Activated CD4-positive, alpha-beta T cell treated with anti-CD3 and anti-CD28 coated beads, Interleukin-2, amount 50 U/mL, for 4 hours (primary cell): ENCODE measurements at places on chromosomes 6 and 20.

- DNase-seq: no peak
Observed at GRCh38 chr6:123777563-123777962, 26.1 kb upstream of the NKAIN2 start.

DNA sequence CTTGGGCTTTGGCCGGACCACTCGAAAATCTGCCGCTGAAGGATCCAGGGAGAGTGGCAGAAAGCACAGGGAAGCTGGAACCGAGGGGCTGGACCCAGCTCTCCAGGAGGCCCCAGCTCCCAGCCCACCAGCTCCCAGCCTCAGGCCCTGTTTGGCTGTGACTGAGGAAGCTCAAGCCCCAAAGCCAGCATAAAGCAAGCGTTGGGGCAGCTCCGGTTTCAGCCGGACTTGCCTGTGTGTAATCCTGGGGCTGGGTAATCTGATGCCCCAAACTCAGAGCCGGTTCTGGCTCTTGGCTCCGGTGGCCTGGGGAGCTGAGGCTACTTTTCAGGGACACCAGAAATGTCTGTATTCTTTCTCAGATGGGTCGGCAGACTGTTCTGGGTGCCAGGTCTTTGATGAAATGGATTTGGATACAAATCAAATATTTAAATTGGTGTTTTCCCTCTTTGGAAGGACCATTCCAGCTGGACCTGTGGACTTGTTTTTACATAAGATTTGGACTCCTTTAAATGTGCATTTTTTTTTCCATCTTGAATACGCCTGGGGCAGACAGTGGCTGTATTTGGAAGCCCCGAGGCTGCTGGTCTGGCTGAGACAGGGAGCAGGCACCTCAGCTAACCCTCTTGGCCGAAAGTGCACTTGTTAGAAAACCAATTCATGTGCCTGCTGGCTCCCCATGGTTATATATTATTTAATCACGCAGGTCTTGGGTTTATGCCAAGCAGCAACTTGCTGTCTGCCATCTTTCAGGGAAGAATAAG, 29.7 kb downstream of the RPP40 start:
- DNase-seq: no peak

GRCh38 chr6:47245745-47246371, 63.8 kb downstream of the TNFRSF21 start:
- no peak for DNase-seq

DNA sequence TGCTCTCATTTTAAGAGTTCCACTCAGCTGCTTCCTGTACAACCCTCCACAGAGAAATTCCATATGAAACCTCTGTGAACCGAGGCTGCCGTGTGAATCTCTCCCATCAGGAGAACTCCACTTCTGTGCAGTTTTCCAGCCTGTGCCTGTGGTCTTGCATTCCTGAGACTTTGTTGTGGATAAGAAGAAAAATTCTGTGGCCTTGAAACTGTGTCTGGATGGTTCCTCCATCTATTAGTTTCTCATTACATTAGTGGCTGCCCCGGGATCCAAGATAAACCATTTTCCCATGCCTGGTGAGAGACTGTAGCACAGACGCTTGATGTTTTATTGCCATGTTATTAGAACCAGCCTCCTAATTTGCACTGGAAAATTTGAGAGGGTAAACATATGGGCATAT, 40.8 kb upstream of the TIAM2 start:
- DNase-seq: no peak

- DNase-seq: no peak
Observed at GRCh38 chr6:20538907-20539306, 4.7 kb downstream of the CDKAL1 start.

DNA sequence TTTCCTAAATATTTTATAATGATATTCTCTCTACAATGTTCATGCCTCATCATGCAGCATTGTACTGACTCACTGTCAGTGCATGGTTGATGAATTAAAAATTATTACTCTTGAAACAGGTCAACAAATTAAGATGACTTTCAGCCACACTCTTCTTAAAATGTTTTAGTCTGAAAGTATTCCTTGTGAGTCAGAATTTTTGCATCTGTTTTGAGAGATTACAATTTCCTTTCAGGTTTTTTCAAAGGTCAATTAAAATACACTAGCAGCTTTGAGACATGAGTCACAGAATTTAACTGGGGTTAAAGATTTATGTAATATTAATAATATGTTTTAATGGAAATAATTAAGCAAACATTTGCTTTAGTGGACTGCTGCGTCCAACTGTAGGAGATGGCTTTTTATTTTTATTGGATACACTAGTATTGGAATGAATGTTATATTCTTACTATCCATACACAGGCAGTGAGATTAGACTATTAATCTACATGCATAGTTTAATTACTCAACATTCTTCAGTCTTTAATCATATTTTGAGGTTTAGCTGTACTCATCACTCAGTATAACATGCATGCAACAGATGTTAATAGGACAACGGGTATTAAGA, 9.7 kb downstream of the COL12A1 start:
- no peak for DNase-seq

GRCh38 chr20:37356387-37356786, 10.4 kb downstream of the SRC start:
- no peak for DNase-seq

DNA sequence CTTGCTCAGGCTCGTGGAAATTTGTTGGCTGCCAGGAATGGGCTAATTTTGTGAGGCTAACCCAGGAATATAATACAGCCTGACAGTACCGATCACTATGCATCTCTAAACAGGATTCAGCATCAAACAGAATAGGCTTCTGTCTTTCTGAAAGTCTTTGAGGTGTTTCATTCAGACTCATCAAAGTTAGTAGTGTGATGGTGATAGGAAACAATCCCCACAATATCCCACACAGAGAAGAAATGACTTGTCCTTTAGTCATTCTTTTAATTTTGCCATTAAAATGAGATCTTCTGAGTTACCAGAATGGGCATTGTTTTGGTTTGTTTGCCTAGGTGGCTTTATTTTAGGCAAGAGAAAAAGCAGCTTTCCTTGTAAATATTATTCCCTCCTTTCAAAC, 54.3 kb downstream of the FAM229B start:
- DNase-seq: no peak

DNA sequence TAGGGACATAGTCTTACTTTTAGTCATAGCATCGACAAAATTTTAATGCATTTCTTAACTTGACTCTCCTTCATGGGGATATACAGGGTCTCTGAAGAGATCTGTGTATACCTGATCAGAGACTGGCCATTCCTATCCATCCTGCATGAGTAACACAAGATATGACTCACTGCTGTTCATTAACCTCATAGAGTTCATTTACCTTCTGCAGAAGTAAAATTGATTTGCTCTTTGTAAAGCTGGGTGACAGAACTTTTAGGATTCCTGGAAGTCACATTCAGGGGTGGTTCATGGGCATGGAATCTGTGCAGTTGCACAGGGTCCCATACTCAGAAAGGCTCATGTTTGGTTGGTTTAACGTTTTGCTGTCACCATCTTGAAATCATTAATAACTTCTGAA, 53.2 kb downstream of the PDE7B start:
- DNase-seq: no peak
